ENCODE measurements at places on chromosomes 12 and 14.

- H3K27me3 ChIP-seq = no peaks in the 10 kb centered on the region
- H3K4me3 ChIP-seq = no peak overlapping the region
- DNase-seq = no peak
- H3K36me3 ChIP-seq = no peaks in the 10 kb centered on the region
- H3K4me1 ChIP-seq = peaks cover 57% of the 10 kb centered on the region
These were observed 429.1 kb downstream of the RAD51B start for GRCh38 chr14:68248481-68249255.

DNA sequence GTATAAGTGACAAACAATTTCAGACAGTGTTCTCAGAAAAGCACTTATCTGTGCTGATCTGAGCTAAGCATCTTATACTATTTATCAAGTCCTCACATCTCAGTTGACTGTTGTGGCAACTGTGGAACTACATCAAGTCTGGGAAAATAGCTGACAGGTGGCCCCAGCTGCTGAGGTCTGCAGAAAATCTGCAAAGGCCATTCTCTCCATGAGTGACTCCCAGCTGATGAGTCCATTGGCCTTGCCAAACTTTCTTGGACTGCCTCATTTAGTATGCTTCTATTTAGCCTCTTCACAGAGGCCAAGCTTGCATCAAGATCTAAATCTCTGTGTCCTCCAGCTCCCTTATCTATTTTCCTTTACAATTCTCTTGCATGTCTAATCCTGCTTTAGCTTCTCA, 174.5 kb upstream of the RBM19 start:
- no peaks in the 10 kb centered on the region for H3K36me3 ChIP-seq
- no peak for DNase-seq

DNA sequence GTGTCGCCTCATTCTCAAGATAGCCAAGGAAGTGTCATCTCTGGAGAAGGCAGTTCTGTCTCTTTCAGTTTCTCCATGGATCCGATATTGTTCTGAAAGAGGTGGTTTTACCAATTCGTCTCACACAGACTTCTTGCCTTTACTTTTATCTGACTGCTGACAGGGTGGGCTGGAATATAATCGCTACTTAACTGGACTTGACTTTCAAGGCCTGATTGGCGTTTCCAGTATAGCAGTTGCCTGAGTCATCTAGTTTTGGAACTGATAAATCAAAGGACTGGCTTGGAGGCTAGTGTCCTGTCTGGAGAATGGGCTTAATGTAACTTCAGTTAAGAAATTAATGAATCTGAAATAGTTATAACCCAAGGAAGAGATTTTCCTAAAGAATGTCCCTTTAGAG, 21.6 kb downstream of the PRKCH start:
- H3K36me3 ChIP-seq = no peaks in the 10 kb centered on the region
- no peaks in the 10 kb centered on the region for H3K4me1 ChIP-seq
- DNase-seq = no peak
- H3K27me3 ChIP-seq = no peaks in the 10 kb centered on the region
- H3K27ac ChIP-seq = no peak overlapping the region

DNA sequence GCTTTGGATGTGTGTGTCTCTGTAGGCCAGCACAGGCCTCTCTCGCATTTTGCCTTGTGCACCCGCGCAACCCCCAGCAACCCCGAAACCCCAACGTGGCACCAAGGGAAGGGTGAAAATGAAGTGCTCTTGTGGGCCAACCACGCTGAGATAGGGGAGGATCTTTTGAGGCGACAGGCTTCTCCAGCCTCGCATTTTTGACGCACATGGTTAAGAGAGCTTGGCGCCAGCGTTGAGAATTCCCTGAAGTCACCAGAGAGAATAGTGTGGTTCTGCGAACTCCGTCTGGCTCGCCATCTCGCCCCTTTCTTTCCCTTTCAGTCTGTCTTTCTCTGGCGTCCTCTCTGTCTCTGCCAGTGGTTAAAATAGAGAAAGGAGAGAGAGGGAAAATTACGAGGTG, 1.9 kb upstream of the TBX3 start:
- H3K4me1 ChIP-seq = peaks cover 10% of the 10 kb centered on the region
- peaks cover 35% of the 10 kb centered on the region for H3K27me3 ChIP-seq
- H3K27ac ChIP-seq = no peak overlapping the region
- H3K4me3 ChIP-seq = no peak overlapping the region

DNA sequence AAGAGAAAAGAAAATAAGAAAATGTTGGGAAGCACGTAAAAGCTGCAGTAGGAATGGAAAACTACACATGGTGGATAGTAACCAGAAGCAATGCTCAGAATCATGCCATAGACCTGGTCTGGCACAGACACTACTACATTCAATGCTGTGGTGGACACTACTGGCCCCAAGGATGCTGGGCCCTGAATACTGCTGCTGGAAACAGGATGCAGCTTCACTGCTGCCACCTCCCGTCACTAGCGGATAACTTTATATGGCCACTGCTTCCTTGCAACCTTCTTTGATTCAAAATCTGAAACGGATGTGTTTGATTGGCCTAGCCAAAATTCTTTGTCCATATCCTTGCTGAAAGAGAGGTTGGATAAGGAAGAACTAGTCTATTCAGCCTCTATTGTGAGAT, 30.7 kb downstream of the ADCY6 start:
- DNase-seq = no peak
- H3K27me3 ChIP-seq = no peaks in the 10 kb centered on the region
- H3K4me3 ChIP-seq = no peak overlapping the region
- H3K4me1 ChIP-seq = no peaks in the 10 kb centered on the region
- no peak overlapping the region for H3K27ac ChIP-seq

DNA sequence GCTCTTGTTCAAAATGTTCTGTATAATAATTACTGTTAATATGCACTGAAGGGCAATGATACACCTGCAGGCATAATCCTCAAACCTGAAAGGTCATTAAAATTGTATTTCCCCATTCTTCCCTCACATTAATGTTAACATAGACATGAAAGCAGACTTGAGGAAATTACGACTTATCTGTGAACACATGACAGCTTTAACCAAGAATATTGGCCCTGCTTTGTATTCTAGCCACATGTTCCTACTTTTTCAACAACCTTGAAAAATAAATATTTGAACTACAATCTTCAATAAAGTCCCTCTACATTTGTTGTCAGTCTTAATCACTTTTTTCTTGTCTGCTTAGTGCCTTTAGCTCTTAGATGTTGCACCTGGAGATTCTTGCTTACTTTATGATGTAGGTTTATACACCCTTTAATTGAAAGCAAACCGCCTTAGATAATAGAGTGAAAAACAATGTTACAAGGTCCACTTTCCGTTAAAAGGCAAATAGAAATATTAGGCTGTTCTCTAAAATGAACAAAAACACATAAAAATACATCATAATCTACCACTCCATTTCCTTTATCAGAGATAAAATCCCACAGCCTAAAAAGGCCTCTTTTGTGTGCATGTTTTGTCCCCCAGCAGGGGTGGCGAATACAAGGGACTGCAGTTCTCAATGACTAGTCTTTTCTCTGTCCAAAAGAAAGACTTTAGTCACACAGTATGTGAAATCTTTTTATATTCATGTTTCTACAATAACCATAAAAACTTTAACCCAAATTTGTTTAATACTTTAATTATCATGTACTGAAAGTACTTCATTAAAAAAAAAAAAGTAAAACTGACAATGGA, 55.9 kb downstream of the ZFC3H1 start:
- H3K27me3 ChIP-seq = no peaks in the 10 kb centered on the region
- peaks cover 44% of the 10 kb centered on the region for H3K36me3 ChIP-seq
- H3K27ac ChIP-seq = no peak overlapping the region
- peaks cover 25% of the 10 kb centered on the region for H3K4me1 ChIP-seq

DNA sequence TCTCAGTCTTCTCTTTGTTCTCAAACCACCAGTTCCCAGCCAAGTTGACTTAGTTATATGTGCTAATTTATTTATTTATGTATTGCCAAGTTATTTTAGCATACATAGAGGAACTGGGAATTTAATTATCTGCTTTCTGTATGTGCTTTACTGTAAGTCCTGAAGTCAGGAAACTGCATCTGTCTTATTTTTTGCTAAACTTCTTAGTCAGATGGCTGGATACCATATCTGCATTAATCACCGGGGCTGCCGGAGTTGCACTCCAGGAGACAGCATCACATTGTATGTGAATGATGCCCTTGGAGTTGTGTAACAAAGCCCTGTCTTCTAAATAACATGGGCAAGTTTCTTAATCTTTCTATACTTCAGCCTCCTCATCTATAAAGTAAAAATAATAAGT, 96.2 kb downstream of the MON2 start:
- H3K27me3 ChIP-seq = no peaks in the 10 kb centered on the region
- H3K36me3 ChIP-seq = peaks cover 52% of the 10 kb centered on the region
- H3K27ac ChIP-seq = no peak overlapping the region

GRCh38 chr12:91432089-91432488, 249.5 kb upstream of the DCN start:
- H3K36me3 ChIP-seq = no peaks in the 10 kb centered on the region
- H3K27ac ChIP-seq = no peak overlapping the region
- DNase-seq = no peak

DNA sequence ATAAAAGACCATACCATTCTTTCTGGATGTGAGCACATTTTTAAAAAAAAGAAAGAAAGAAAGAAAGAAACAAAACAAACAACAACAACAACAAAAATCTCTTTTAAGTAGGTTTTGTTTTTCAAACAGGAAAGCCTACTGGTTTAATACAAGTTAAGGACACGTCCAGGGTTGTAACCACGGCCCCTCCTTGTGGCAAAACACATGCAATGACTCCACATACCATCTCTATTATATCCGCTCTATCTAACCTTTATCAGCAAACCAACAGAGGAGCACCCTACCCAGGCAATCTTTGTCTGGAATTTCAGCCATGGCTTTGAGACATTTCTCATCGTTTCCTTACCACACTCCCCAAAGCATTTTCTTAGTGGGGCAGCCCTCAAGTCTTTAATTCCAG, 360.5 kb upstream of the TMPO start:
- H3K36me3 ChIP-seq = no peaks in the 10 kb centered on the region
- no peaks in the 10 kb centered on the region for H3K27me3 ChIP-seq
- no peaks in the 10 kb centered on the region for H3K4me1 ChIP-seq

GRCh38 chr14:64089920-64090319, 204.3 kb downstream of the ESR2 start:
- no peak overlapping the region for H3K4me3 ChIP-seq
- no peak overlapping the region for H3K27ac ChIP-seq
- no peaks in the 10 kb centered on the region for H3K4me1 ChIP-seq
- peaks cover 41% of the 10 kb centered on the region for H3K36me3 ChIP-seq
- no peak for DNase-seq

DNA sequence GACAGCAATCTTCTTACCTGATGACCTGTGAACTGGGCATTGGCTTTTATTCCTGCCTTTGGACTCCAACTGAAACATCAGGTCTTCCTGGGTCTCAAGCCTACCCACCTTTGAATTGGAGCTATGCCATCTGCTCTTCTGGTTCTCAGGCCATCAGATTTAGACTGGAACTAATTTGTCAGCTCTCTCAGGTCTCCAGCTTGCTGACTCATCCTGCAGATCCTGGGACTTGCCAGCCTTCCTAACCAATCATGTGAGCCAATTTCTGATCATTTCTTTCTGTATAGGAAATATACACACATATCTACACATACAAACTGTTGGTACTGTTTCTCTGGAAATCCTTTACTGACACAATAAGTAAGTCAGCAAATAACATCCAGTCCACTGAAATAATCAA, 65.3 kb upstream of the TSPAN8 start:
- no peak for DNase-seq
- no peaks in the 10 kb centered on the region for H3K36me3 ChIP-seq
- H3K27ac ChIP-seq = no peak overlapping the region

DNA sequence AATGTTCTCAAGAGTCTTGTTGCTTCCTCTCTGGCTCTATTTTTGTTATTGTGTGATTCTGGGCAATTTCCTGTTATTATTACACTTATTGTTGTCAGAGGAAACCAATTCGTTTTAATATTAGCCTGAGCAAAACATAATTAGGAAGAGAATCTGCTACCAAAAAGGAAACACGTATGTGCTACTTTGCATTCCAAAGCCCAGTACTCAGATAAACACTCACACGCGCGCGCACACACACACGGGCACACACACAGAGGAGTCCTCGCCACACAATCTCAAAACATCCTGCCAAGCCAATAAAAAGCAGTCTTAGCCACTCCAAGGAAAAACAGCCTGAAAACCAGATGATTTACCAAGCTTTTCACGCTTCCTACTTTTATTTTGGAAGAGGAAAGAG, 400.7 kb downstream of the NUAK1 start:
- no peaks in the 10 kb centered on the region for H3K27me3 ChIP-seq
- peak overlapping the region; percentile 63 for H3K27ac ChIP-seq
- no peak for DNase-seq
- no peaks in the 10 kb centered on the region for H3K36me3 ChIP-seq
- no peak overlapping the region for H3K4me3 ChIP-seq

- H3K4me1 ChIP-seq = no peaks in the 10 kb centered on the region
- H3K4me3 ChIP-seq = no peak overlapping the region
- no peak overlapping the region for H3K27ac ChIP-seq
- no peaks in the 10 kb centered on the region for H3K36me3 ChIP-seq
- no peaks in the 10 kb centered on the region for H3K27me3 ChIP-seq
These were observed 163.7 kb upstream of the IGF1 start for GRCh38 chr12:102643879-102644575.

DNA sequence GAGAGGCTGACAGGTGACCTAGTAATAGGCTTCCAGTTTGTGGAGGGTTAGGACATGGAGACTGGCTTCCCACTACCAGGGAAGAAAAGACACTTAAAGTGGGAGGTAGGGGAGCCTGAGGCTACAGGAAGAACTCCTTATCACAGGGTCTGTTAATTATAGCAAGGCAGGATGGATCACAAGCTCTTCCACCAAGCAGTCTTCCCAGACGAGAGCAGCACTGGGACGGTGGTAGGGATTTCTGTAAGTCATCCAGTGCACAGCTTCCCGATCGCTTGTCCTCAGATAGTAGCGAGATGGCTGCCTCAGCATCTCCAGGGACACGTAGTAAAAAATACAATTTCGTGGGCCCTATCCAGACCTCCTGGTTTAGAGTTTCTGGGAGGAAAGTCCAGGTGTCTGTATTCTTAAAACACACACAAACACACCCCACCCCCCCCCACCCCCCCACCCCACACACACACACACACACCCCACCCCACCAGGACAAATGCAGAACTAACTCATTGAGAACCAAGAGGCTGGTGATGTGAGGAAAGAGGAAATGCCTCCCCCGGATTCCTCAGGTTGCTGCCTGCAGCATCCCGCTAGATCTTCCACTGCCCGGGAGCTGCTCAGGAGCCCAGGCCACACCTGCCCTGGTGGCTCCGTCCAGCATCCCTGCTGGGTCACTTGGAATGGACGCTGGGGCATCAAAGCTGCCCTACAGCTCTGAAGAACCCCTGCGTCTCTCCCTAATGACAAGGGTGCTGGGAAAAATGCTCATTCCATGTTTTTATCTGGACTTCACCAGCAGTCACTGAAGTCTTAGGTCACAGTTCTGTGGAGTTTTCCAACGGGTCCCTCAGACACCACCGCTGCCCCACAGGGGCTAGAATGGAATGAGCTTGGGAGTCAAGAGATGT, 307.2 kb downstream of the CACNA1C start:
- H3K4me1 ChIP-seq = peaks cover 45% of the 10 kb centered on the region
- H3K27ac ChIP-seq = peak overlapping the region; percentile 55
- no peaks in the 10 kb centered on the region for H3K36me3 ChIP-seq
- no peaks in the 10 kb centered on the region for H3K27me3 ChIP-seq

All from tibial artery (tissue), 4 donors.